ENCODE measurements at places on chromosomes 5 and 9. TPM values are rescaled to one million over a fixed set of nuclear protein-coding genes. Genes with fewer than 3 reads are reported as not detected.

The CKMT2 gene
- total RNA-seq: 0.59 TPM

DNA sequence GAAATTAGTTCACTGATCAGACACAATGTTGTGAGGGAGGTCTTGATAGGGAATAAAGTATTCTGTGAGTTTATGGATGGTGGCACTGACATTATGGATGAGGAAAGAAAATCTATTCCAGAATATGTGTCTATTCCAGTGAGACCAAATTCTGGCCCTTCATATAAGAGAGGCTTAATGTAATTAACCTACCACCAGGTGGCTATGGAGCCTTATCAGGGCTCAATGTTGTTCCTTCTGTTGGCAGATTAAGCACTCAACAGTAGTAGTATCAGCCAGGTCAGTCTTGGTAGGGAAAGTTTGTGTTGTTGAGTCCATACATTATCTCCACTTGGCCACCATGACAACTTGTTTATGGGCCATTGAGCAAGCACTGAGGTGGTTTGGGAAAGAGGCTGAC is 41.7 kb upstream of the BARX1 start:
- DNase-seq: no peak
- H3K4me1 ChIP-seq: peaks cover 32% of the 10 kb centered on the region
- H3K4me3 ChIP-seq: no peak overlapping the region
- H3K27ac ChIP-seq: no peak overlapping the region
- no peaks in the 10 kb centered on the region for H3K36me3 ChIP-seq
- no peaks in the 10 kb centered on the region for H3K27me3 ChIP-seq

DNA sequence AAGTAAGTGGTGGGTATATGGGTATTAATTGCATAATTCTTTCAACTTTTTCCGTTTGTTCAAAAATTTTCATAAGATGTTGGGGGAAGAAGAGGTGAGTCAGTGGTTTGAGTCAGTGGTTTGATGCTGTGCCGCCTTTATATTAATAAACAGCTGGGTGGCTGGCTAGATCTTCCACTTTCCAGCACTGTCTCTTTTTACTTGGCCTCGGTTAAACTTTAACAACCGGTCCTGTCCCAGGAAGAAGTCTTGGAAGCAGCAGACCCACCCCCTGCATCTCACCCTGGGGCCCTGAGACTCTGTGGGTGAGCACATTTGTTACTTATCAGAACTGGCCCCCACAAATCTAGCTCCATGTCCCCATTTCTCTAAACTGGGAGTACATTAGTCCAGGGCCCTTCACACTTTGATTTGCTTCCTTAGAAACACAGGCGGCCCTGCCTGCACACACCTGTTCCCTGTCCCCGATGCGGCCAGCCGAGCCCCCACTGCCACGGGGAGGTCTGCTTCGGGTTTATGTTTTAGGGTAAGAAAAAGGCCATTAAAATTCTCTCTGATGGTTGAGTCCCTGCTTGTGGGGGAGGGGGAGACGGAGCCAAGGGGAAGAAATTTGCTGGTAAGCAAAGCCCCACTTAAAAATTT is 90.7 kb downstream of the PTCH1 start:
- no peaks in the 10 kb centered on the region for H3K36me3 ChIP-seq
- no peak for DNase-seq
- no peaks in the 10 kb centered on the region for H3K27me3 ChIP-seq
- peaks cover 3% of the 10 kb centered on the region for H3K4me1 ChIP-seq
- H3K4me3 ChIP-seq: peak overlapping the region; percentile 35

The FOXD4 gene
- total RNA-seq: 0.17 TPM

- no peaks in the 10 kb centered on the region for H3K36me3 ChIP-seq
- no peak overlapping the region for H3K27ac ChIP-seq
- no peaks in the 10 kb centered on the region for H3K27me3 ChIP-seq
- no peak for DNase-seq
- H3K4me1 ChIP-seq: no peaks in the 10 kb centered on the region
Observed at GRCh38 chr5:57327561-57328367, 153.9 kb downstream of the GPBP1 start.

GRCh38 chr5:75603371-75603770 is 7.9 kb upstream of the ANKDD1B start:
- H3K4me1 ChIP-seq: no peaks in the 10 kb centered on the region
- H3K27me3 ChIP-seq: no peaks in the 10 kb centered on the region
- no peak for DNase-seq
- H3K4me3 ChIP-seq: no peak overlapping the region
- H3K36me3 ChIP-seq: peaks cover 8% of the 10 kb centered on the region

- H3K36me3 ChIP-seq: no peaks in the 10 kb centered on the region
- no peak for DNase-seq
- no peak overlapping the region for H3K4me3 ChIP-seq
Observed at GRCh38 chr5:111134087-111134486, 41.9 kb downstream of the WDR36 start.

The SOWAHA gene
- 1.6 TPM for total RNA-seq

The MARCHF3 gene
- 51.0 TPM for total RNA-seq

- peak overlapping the region; percentile 64 for H3K27ac ChIP-seq
- H3K4me1 ChIP-seq: peaks cover 2% of the 10 kb centered on the region
- no peaks in the 10 kb centered on the region for H3K36me3 ChIP-seq
- peak overlapping the region; percentile 61 for H3K4me3 ChIP-seq
- no peaks in the 10 kb centered on the region for H3K27me3 ChIP-seq
Observed at GRCh38 chr9:108271646-108272348, 584.0 kb downstream of the ACTL7B start.

All from liver (tissue), 10 donors.